Heart left ventricle (tissue), 16 donors: ENCODE measurements at places on chromosomes 2 and 18.

- no peak for DNase-seq
These were observed 573.2 kb downstream of the METTL4 start for GRCh38 chr18:1998121-1998520.

DNA sequence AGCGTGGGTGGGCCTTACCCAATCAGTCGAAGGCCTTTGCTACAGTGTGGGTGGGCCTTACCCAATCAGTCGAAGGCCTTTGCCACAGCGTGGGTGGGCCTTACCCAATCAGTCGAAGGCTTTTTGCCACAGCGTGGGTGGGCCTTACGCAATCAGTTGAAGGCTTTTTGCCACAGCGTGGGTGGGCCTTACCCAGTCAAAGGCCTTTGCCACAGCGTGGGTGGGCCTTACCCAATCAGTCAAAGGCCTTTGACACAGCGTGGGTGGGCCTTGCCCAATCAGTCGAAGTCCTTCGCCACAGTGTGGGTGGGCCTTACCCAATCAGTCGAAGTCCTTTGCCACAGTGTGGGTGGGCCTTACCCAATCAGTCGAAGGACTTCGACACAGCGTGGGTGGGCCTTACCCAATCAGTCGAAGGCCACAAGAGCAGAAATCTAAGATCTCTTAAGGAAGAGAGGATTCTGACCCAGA, 16.3 kb upstream of the GAL3ST2 start:
- no peak for DNase-seq

GRCh38 chr18:56489893-56490292, 148.5 kb downstream of the TXNL1 start:
- no peak for DNase-seq

- no peak for DNase-seq
These were observed 121.7 kb upstream of the TACR1 start for GRCh38 chr2:75320898-75321598.

DNA sequence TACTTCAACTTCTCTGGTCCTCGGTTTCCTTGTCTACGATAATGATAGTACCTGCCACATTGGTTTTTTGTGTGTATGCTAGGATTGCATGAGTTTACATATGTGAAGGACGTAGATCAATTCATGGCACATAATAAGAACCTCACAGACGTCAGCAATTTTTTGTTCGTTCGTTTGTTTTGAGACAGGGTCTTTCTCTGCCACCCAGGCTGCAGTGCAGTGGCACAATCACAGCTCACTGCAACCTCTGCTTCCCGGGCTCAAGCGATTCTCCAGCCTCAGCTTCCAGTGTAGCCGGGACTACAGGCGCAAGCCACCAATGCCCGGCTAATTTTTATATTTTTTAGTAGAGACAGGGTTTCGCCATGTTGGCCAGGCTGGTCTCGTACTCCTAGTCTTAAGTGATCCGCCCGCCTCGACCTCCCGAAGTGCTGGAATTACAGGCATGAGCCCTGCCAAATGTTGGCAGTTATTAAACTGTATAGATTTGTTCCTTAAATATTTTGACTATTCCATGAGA, 756 bp upstream of the SLC35F5 start:
- DNase-seq: no peak
